ENCODE measurements at places on chromosomes 7 and 10. TPM values are rescaled to one million over a fixed set of nuclear protein-coding genes. Genes with fewer than 3 reads are reported as not detected.

DNA sequence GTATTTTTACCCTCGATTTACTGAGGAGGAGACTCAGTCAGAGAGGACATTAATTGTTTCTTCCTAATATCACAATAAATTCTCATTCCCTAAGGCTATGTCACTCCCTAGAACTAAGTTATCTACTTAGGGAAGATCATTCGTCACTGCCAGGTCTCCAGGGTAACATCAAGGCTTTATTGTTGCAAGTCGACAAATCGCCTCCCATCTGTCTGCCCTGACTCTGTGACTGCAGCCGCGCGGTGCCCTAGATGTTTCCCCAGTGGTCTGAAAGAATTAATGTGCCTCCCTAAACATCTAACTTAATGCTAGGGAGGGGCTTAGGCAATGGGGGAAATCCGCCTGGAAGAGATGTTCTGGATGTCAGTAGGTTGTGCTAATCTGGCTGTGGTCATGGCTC lies 558.8 kb upstream of the C7orf33 start:
- DNase-seq: no peak

- DNase-seq: no peak
These were observed 94.1 kb upstream of the CREB5 start for GRCh38 chr7:28318101-28318762.

- DNase-seq: no peak
These were observed 15.8 kb downstream of the CNPY1 start for GRCh38 chr7:155530601-155531000.

HTRA1 gene
- not detected for total RNA-seq

AOC1 gene
- total RNA-seq: not detected

GRCh38 chr10:53013201-53013810 lies 240.7 kb upstream of the MBL2 start:
- no peak for DNase-seq

DNA sequence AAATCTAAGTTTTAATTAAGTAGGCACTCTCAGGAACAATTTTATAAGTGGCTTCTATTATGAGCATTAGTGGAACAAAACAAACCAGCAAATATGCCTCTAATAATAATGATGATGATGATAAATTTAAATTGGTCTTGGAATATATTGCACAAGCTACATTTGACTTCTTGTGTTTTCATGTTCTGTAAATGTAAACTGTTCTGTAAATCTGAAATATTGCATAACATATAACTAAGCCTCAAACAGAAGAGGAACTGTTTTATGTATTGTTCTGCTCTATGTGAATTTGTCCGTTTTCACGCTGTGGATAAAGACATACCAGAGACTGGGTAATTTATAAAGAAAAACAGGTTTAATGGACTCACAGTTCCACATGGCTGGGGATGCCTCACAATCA lies 625.2 kb upstream of the CELF2 start:
- DNase-seq: no peak

HMX2 gene
- not detected for total RNA-seq

- no peak for DNase-seq
These were observed 28.1 kb downstream of the DLG5 start for GRCh38 chr10:77898323-77899079.

- no peak for DNase-seq
These were observed 63.3 kb upstream of the KMT2E start for GRCh38 chr7:104950754-104951153.

FXYD4 gene
- not detected for total RNA-seq

LIPJ gene
- not detected for total RNA-seq

DNA sequence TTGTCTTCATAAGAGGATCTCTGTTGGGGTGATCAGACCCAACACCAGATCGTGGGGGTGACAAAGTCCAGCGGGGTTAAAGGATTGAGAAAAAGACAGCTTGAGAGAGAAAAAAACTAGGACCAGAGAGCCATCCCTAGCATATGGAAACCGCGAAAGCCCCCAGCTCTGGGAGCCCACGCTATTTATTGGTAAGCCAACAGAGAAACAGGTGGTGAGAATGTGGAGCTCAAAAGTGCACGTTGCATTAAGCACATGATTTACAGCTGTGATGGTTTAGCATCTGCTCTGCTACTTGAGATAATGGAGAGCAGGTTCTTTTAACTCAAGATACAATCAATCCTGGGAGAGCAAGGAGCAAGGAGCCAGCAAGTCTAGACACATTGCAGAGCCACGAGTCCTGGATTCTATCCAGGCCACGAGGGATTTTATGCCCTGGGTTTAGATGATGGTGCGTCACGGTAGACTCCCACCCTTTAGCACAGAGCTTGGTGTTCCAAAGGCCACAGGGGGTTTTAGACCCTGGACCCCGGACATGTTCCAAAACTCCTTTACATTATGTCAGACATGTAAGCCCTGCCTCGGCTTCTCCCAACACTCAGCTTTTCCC lies 755.2 kb upstream of the SORCS1 start:
- no peak for DNase-seq

AKR1C2 gene
- total RNA-seq: not detected

- DNase-seq: no peak
These were observed 26.1 kb upstream of the RSU1 start for GRCh38 chr10:16843252-16843870.

All from activated naive CD8-positive, alpha-beta T cell treated with anti-CD3 and anti-CD28 coated beads for 36 hours (primary cell).